Activated naive CD4-positive, alpha-beta T cell treated with anti-CD3 and anti-CD28 coated beads, Interleukin-2, amount 50 U/mL, for 72 hours (primary cell): ENCODE measurements at places on chromosomes 13 and 19.
A peak's percentile ranks its signal among the peaks of the same experiment; 100 is the strongest.

DNA sequence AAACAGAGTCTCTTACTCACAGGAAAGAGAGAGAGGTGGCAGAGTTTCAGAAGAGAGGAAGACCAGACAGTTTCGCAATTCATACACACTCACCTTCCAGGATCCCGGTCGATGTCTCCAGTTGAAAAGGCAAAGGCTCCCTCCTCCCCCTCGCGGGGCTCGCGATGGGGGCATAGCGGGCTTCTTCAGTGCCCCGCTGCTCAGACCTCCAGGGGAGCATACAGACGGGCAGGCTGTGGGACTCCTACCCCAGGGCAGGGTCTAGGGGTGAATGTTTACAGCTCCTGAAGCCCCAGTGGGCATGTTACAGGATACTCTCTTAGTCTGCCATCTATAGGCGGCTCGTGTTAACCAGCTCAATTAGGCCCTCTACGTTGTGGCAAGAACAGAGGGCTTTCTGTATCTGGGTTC is 139.2 kb downstream of the SLITRK5 start:
- no peak for DNase-seq

DNA sequence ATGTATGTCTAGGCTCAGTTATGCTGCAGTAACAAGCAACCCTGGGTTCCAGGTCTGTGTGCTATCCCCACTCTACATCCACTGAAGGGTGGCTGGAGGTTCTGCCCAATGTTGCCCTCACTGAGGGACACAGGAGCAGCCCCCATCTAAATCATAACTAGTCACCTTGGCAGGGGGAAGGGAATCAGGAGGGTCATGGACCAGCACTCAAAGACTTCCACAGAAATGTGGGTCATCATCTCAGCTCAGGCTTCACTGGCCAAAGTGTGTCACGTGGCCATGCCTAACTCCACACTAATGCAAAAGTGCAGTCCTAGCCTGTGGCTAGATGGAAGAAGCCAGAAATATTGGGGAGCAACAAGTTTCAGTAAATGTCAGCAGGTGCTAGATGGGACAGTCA is 137.3 kb upstream of the ZNF507 start:
- no peak for DNase-seq

- no peak for DNase-seq
These were observed 18.8 kb upstream of the GTF2F2 start for GRCh38 chr13:45101327-45102018.

DNA sequence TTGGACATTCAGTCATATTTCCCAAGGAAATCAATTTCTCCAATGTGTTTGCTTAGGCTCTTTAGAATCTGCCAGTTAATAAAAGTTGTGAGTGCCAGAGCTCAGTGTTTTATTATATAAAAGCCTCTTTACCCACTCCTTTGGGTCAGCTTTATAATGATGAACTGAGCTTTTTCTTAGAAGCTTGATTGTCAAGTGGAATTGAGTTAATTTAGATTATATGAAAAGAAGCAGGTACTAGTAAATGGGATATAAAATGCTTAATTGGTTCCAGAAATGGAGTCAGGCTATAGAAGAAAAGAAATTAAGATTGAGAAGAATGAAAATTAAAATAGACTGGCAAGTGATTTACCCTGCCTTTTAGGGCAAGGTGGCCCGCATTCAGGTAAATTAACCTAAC is 363.2 kb downstream of the SLITRK6 start:
- DNase-seq, result no peak

- DNase-seq, result no peak
These were observed 500.5 kb upstream of the SPRY2 start for GRCh38 chr13:80841414-80841813.

DNA sequence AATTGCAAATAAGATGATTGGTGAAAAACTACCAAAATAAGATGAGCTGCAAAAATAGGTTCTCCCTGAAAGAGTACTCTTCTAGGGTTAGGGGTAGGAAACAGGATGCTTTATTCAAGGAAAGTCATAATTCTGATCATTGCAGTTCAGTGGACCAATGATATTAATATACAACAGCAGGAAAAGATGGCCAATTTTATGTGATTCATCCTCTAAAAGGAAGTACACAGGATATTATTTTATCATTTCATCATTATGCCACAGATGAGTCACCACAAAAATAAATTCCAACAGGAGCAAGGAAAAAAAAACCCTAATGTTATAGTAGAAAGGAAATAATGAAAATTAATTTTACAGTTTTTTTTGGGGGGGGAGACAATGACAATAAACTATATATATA is 205.0 kb downstream of the NALCN start:
- DNase-seq, result no peak

- no peak for DNase-seq
These were observed 68.3 kb upstream of the FBXL3 start for GRCh38 chr13:77095288-77095687.

DNA sequence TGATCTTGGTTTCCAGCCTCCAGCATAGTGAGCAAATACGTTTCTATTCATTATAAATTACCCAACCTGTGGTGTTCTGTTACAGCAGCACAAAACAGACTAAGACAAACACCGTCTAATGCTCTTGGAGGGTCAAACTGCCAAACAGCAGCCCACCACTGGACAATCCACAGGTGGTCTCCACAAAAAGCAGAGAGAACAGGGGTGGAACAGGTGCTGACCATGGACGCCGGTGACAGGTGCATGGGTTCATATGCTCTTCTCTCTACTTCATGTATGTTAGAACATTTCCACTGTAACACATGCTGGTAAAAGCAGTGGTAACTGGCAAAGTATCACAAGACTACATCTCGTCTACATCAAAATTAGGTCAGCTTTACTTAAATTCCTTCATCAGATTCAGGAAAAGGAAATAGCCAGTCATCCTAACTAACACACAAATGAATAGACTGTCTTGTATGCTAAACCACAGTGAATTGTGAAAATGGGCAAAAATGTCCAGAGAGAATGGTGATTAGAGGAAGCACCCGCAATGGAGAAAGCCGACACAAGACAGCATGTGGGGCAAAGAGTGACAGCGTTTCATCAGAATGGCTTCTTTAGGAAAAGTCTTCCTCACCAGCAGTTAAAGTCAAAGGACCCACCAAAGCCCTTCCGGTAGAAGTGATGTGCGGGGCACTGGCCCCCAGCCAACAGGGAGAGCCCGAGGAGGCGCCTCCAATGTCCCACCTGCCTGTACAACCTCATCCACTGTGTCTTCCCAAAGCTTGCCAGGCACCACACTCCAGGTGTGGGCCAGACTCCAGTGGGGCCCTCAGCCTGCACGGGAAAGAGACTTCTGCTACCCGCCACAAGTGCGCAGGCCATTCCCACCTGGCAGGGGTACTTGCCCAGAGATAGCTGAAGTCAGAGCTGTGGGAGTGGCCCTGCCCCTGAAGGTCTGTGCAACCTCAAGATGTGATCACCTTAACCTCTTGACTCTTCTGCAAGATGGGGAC is 6.5 kb downstream of the CARS2 start:
- no peak for DNase-seq

DNA sequence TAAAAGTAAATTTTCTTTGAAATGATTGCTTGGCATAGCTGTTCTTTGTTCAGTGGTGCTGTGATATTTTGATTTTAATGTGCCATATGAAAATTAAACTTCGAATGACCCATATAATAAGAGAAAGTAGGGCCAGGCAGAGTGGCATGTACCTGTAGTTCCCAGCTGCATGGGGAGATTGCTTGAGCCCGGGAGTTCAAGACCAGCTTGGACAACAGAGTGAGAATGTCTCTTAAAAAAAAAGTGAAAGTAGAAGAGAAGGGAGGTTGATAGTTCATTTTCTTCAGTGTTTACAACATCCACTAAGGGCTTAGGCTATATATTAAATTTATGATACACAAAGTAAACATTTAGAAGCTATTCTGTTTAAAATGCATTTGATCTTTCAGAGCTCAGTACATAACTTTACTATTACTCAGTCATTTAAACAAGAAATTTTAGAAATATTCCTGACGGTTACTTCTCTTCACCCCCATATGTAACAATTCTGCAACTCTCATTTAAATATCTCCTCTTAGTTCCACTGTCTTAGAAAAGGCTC is 17.2 kb upstream of the RFC3 start:
- no peak for DNase-seq

DNA sequence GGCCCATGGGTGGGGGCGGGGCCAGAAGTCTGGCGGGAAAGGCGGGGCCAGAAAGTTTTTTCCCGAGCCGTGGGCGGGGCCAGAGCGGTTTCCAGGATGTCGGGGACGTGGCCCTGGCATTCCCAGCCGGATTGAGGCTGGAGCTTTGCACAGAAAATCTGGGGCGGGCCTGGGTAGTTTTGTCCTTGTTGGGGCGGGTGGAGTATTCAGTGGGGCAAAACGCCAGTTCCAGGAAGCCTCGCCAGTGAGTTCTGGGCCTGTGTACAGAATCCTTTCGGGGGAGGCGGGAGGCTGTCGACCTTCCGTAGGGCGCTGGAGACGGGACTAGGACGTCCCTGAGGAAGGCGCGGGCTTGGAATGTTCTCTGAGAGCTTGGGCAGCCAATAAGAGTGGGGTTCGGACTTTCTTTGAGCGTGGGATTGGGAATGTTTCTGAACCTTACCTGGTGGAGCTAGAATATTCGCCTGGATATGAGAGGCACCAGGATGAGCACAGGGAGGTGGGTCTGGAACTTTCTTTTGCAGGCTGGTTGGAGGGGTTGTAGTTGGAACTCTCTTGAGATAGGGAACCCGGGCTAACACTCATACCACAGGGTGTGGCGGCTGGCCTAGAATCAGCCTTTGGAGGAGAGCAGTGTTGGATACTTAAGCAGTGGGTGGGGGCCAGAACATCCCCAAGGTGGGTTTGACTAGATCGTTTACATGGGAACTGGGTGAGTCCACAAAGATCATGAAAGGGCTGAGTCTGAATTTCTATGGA is 1.3 kb downstream of the CCDC9 start:
- no peak for DNase-seq

DNA sequence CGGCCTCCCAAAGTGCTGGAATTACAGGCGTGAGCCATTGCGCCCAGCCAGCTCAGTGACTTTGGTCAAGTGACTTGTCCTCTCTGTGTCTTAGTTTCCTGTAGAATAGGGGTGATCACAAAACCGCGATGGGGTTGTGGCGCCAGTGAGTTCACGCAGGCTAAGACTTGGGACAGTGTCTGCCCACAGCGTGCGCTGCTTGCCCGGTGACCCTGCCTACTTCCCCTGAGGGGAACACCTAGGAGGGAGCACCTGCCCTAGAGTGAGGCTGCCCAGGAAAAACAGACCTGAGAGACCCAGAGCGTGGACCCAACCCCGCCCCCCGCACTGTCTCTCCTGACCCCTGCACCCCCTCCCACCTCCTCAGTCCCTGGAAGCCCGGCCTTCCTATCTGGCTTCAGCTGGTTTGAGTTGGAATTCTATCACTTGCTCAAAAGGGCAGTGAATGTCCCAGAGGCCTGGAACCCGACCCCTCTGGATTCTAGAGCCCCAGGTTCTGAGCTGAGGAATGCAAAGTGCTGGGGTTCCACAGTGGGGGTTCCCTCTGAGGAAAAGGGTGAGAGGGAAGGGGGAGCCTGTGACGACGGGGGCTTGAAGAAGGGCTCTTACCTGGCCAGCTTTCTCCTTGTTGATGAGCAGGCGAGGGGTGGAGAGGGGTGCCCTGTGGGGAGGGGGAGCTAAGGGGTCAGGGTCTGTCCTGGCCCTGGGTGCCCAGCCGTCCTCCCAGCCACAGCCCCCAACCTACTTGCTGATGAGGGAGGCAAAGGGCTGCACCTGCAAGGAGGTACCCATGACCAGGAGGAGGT is 2.2 kb upstream of the RINL start:
- DNase-seq, result no peak

- peak; percentile 47 for DNase-seq
These were observed 629 bp downstream of the IZUMO4 start for GRCh38 chr19:2097203-2097885.

DNA sequence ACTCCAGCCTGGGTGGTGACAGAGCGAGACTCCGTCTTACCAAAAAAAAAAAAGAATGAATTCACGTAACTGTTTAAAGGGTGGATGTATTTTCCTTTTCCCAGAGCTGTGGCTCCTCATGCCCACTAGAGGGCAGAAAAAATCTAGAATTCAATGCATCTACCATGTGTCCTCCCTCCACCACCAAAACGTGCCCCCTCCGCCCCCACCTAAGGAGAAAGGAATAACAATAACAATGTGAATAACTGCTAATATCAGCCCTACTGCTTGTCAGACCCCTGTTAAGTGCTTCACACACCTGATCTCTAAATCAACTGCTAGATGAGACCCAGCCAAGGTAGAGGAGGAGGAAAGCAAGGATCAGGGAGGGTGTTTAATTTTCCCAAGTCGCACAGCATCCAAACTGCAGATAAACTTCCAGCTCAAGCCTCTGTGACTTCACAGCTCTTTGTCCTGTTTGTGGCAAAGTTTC is 20.2 kb upstream of the PNMA8B start:
- DNase-seq, result peak; percentile 53

GRCh38 chr13:25688536-25688935 is 316.8 kb downstream of the ATP8A2 start:
- DNase-seq, result no peak

DNA sequence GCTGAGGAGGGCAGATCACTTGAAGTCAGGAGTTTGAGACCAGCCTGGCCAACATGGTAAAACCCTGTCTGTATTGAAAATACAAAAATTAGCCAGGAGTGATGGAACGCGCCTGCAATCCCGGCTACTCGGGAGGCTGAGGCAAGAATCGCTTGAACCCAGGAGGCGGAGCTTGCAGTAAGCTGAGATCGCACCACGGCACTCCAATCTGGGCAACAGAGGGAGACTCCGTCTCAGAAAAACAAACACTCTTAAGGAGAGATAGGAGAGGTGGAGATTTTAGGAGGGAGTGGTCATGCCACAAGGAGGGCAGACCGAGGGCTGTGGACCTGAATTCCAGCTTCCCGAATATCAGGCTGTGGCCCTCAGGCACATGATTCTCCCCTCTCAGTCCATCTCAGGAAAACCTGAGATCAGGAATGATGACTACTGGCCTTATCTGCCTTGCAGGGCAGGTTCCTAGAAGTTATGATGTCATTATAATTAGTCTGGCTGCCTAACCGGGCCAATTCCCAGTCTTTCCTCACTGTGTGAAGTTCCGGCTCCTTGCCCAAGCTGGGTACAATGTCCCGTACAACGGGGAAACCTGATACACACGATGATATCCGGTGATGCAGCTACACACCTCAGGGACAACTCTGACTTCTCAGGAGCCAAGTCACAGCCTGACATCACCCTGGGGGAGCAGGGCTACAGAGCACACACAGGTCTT is 2.5 kb downstream of the SLC35E1 start:
- DNase-seq, result no peak

- no peak for DNase-seq
These were observed 30.1 kb downstream of the GSX1 start for GRCh38 chr13:27822258-27822872.

DNA sequence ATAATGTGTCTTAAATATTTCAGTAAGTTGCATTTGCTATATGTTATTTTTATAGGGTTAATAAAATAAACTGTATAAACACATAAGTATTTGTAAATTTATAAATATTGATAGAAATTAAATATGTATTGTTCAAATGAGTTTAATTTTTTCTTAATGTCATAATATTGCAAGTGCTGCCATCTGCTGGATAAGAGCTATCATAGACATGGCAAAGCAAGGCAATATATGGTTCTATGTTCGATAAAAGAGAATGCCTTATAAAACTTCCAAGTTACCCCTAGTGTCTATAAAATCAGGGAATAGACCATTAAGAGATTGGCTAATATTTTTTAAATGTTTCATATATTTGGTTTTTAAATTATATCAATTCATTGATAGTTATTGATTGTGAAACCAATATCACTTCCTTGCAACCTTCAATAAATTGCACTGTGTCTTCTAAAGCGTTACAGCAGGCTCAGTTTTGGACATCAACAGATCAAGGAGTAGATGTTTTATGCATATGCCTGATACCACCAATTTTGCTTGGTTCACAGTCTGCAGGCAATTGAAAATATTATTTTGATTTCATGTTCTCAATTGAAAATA is 29.0 kb upstream of the SLITRK6 start:
- no peak for DNase-seq

GRCh38 chr13:18212873-18213272 is 968.8 kb downstream of the TUBA3C start:
- no peak for DNase-seq
